ENCODE measurements at places on chromosomes 3 and 15.

DNA sequence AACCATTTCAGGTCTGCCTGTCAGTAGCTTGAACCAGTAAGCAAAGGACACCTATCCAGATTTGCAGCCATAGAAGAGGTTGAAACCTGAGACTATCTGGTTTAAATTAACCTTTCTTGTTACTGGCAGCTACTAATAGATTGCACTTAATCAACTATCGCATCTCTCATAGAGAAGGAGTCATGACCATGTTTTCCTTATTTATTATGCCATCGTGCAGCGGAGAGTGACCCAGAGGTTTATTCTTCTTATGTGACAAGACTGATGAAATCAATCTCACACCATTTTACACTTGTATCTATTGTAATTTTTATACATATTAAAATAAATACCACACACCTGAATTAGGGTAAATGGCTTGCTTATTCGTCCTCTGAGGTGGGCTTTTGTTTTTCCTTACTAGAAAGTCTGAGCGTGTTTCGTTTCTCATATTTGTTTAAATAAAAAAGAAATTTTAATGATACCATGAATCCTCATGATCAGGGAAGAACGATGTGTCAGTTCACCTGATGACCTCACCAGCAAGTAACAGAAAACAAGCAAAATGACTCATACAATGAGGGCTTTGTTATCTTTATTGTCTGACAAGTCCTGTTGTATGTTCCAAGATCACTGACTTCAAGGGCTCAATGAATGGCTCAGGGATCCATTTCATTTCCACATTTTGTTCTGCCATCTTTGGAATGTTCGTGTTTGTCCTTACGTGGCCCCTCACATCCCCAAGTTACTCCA, 379.5 kb upstream of the DPH6 start:
- no peak for DNase-seq

DNA sequence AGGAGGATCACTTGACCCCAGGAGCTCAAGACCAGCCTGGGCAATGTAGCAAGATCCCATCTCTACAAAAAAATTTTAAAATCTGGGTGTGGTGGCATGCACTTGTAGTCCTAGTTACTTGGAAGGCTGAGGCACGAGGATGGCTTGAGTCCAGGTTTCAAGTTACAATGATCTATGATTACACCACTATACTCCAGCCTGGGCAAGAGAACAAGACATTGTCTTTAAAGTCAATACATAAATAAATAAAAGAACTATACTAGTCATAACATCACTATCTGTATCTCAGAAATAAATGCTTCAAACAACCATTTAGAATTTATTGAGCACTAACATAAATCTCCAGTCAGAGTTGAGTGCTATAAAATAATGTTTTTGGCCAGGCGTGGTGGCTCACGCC, 8.5 kb upstream of the PHLDB2 start:
- DNase-seq: no peak

- no peak for DNase-seq
Measured at GRCh38 chr3:24829629-24830229, 335.1 kb upstream of the THRB start.

GRCh38 chr15:90209591-90209990, 8.5 kb downstream of the SEMA4B start:
- DNase-seq: no peak

DNA sequence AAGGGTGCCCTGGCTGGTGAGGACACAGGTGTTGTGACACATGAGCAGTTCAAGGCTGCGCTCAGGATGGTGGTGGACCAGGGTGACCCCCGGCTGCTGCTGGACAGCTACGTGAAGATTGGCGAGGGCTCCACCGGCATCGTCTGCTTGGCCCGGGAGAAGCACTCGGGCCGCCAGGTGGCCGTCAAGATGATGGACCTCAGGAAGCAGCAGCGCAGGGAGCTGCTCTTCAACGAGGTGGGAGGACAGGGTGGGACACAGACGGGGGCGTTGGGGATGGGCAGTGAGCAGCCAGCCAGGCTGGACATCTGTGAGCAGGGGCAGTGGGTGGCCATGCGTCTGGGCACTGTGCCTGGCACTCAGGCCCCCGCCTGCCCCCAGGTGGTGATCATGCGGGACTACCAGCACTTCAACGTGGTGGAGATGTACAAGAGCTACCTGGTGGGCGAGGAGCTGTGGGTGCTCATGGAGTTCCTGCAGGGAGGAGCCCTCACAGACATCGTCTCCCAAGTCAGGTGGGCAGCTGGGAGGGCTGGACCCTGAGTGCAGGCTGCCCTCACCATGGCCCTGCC, 10.3 kb downstream of the ANKRD63 start:
- no peak for DNase-seq

- DNase-seq: no peak
Measured at GRCh38 chr3:11300970-11301369, 28.8 kb downstream of the ATG7 start.

DNA sequence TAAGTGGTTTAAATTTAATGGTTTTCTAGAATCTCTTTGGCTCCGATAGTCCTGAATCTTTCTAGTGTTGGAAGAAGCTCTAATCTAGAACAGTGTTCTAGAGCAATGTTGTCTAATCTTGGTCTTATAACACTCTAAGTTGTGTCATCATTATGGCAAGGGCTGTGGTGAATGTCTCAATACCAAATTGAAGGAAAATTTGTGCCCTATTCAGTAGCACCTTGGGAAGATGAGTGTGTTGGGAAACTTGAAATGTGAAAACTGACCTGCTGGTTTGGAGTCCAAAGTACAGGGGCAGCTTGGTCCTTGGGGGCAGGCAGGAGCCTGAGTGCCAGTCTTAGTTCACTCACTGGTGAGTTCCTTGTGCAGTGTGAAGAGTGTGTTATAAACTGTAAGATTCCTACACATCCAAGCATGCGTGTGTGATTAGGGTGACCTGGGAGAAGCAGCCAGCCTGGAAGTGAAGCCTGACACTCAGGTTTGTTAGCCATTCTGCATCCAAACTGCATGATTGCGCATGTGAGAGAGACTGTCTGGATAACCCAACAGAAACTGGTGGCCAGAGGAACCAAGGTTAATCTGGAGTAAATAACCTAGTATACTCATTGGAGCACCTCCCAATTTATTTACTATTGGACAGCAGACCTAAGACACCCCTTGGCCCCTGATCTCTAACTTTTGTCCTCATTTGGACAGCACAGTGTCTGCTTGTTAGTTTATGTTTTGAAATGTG, 14.6 kb downstream of the ZNF592 start:
- DNase-seq: no peak

DNA sequence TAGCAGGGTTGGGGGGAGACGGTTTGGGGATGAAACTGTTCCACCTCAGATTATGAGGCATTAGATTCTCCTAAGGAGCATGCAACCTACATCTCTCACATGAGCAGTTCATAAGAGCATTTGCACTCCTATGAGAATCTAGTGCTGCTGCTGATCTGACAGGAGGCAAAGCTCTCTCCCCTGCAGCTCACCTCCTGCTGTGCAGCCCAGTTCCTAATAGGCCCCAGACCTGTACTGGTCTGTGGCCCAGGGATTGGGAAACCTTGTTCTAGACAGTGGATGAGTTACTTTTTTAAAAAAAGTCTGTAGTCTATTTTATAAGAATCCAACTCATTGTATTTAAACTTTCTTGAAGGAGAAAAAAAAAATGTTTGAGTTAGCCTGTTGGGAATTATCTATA, 100.0 kb downstream of the HHLA2 start:
- DNase-seq: no peak

GRCh38 chr15:60076582-60077276, 72.6 kb downstream of the FOXB1 start:
- DNase-seq: no peak

DNA sequence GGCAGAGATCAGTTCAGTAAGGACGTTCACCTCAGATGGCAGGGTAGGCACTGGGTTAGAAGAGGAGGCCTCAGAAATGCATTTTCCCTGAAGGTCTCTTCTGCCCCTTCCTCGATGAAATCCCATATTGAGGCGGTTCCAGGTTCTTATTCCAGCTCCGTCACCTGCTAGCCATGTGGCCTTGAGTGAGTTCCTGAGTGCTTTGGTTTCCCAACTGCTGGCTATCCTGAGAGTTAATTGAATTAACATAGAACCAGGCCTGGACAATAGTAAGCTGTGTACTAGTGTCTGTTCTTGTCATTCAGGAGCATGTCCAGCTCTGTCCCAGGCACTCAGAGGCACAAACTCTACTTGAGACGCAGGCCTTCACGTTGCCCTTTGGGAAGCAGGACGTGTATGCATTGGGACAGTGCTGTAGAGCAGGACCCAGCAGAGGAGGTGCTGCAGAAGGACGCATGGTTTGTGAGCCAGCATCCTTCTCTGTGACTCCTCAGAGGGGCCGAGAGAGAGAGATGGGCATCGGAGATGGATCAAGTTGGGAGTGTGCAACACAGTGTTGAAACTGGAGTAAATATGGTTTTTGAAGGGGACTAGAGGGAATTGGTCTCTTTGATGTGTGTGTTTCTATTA, 114.2 kb downstream of the ASB7 start:
- no peak for DNase-seq

DNA sequence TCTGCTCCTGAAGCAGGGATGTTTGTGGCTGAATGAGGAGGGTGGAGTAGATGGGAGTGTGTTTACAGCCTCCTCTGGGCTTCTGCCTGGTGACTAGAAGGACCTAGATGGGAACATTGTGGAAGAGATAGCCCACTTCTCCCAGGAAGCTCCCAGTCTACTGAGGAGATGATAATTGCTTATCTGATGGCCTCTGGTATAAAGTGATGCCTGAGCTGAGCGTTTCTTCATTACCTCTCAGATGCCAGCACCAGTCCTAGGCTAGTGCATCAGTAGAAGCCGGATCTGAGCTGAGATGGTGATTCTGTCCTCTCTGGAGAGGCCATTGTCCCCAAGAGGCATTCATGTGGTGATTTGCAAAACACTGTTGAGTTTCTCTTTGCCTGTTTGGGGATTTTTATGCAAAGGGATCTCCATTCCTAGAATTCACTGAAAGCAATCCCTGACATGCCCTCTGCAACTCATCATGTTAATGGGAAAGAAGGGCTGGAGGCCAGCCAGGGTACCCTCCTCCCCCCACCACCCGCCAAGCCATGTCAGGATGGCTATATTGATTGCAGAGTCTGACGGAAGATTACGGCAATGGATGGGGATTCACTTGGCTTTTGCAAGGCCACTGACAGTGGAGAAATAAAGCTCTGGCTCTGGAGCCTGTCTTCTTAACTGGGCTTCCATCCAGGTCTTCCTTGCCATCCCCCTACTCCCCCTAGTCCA, 166.4 kb upstream of the ROPN1 start:
- DNase-seq: no peak

GRCh38 chr15:63492541-63493077, 11.8 kb upstream of the USP3 start:
- no peak for DNase-seq

GRCh38 chr3:56522374-56522773, 34.6 kb upstream of the CCDC66 start:
- no peak for DNase-seq

GRCh38 chr15:89186803-89187202, 34.6 kb downstream of the RLBP1 start:
- no peak for DNase-seq

GRCh38 chr3:113000691-113001090, 9.9 kb downstream of the GTPBP8 start:
- DNase-seq: no peak

DNA sequence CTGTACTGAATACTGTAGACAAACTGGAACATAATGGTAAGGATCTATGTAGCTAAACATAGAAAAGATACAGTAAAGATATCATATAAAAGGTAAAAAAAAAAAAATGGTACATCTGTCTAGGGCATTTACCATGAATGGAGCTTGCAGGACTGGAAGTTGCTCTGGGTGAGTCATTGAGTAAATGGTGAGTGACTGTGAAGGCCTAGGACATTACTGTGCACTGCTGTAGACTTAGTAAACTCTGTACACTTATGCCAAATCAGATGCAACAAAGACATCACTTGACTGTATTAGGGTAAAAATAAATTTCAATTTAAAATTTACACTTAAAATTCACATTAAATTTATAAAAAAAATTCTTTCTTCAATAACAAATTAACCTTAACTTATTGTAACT, 281.3 kb upstream of the LMCD1 start:
- no peak for DNase-seq

DNA sequence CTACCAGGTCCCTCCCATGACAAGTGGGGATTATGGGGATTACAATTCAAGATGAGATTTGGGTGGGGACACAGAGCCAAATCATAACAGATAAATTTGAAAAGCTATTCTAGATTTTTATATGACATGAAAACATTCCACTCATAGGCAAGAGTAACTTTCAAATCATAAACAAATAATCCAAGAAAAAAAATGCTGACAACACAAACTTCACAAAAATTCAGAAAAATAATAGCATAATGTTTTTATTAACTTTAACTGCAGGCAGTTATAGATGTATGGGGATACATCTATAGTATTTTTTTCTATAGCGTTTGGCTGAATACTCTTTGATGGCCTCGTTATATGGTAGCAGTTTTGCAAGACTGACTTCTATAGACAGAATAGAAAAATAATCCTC, 243.1 kb downstream of the ADAMTSL3 start:
- no peak for DNase-seq

Measured in activated naive CD4-positive, alpha-beta T cell (primary cell).